ENCODE measurements at places on chromosomes 2 and 18.

DNA sequence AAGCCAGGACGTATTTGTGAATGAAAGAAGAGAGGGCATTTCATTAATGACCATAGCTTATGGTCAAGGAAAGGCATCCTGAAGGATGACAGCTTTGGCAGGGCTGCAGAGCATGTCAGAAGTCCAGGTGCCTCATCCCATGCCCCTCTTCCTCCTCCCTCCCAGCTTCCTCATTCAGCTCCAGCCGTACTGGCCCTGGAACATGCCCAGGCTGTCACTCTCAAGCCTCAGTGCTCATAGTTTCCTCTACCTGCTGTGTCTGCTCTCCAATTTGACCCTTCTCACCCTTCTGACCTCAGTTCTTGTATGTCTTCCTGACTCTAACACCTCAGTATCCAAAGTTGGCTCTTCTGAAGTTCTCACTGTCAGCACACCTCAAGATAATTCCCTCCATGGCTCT lies 695.8 kb upstream of the HS6ST1 start:
- no peak for DNase-seq

DNA sequence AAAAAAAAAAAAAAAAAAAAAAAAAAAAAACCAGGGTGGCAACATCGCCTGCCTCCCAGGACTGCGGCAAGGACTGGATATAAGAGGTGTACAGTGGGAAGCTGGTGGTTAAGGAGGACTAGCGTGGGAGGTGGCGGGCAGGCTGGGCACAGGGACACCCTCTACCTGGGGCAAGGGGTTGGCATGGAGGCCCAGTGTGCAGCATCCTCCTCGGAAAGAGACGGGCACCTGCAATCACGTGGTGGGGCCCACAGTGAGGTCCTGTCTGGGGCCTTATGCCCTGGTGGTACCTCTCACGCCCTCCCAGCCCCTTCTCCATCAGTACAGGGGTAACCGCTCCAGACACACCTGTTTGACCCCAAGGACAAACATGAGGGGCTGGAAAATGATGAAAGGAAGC lies 27.9 kb downstream of the PXDN start:
- DNase-seq: no peak

DNA sequence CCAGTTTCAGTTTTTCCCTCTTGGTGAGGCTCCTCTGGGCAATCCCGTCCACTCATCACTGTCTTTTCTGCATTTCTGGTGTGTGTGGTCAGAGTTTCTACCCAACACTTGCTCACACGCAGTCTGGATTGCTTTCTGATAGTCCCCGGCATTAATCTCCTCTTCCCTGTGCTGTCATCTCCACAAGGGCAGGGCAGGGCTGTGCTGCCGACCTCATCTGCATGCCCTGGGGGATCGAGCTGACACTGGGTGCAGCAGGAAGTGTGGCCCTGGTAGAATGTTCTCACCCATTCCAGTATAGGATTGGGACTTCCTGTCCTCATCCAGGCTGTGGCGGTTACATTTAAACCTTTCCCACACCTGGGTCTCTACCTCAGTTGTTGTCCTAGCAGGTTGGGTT lies 80.0 kb upstream of the FAM136A start:
- DNase-seq: no peak

GRCh38 chr2:7962161-7962560 lies 719.7 kb upstream of the ID2 start:
- no peak for DNase-seq

- DNase-seq: no peak
Observed at GRCh38 chr18:12769644-12770440, 67.0 kb downstream of the PSMG2 start.

- peak; percentile 45 for DNase-seq
Observed at GRCh38 chr18:41372046-41372665, 582.9 kb upstream of the PIK3C3 start.

DNA sequence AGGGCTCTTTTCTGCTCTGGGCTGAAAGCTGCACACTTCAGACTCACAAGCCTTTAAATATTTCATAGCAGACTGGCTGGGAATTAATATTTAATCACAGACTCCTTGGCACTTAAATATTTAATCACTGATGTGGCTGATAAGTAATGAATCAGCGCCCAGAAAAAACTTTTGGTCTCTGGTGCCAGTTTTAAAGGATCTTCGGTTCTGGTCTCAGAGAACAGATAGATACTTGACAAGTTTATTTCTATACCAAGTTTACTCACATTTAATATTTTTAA lies 201.2 kb downstream of the MYCN start:
- no peak for DNase-seq

Data from SHP77 (cell line).